Glomerular endothelial cell (primary cell): ENCODE measurements at places on chromosomes 5 and 9.
A peak's percentile ranks its signal among the peaks of the same experiment; 100 is the strongest.

GRCh38 chr9:108444400-108445358 lies 411.1 kb downstream of the ACTL7B start:
- DNase-seq = peak; percentile 14

GRCh38 chr5:76953551-76954382 lies 922 bp downstream of the CRHBP start:
- no peak for DNase-seq

GRCh38 chr5:38782180-38782835 lies 63.5 kb upstream of the OSMR start:
- no peak for DNase-seq

DNA sequence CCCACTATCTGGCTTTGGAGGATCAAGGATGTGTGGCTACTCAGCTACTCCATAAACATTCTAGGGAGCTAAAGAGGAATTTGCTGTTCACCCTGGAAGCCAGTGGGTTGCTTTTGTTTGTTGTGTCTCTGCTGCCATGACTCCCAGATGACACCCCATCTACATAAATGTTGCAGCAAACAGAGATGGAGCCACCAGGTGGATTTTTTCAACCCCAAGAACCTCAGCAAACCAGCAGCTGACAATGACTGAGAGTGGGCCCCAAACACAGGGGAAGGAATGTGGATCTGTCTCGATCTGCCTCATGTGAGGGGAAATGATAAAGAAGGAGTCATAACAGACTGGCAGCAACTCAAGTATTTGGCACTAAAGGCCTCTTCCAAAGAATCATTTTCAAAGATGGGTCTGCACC lies 132.7 kb upstream of the TNC start:
- no peak for DNase-seq

- no peak for DNase-seq
Observed at GRCh38 chr5:168407211-168407610, 79.1 kb upstream of the RARS1 start.

DNA sequence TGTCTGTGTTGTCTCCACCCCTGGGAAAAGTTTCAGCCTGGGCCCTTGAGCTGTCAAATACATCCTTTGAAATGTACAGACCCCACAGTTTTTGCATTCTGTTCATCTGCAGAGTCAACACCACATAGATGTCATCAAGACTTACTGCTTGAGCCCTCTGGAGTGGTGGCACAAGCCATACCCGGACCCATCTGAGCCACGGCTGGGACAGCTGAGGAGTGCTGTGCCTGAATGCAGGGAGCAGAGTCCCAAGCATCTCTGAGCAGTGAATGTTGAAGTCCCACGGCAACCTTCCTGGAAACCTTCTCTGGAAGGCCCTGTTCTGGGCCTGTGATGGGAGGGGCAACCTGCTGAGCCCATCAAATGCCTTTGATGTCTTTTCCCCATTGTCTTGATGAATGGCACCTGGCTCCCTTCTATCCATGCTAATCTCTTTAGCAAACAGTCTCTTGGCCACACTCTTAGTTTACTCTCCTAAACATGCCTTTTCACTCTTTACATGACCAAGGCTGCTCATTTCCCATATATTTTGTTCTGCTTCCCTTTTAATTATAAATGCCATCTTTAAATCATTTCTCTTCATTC lies 92.5 kb downstream of the ATPSCKMT start:
- no peak for DNase-seq

DNA sequence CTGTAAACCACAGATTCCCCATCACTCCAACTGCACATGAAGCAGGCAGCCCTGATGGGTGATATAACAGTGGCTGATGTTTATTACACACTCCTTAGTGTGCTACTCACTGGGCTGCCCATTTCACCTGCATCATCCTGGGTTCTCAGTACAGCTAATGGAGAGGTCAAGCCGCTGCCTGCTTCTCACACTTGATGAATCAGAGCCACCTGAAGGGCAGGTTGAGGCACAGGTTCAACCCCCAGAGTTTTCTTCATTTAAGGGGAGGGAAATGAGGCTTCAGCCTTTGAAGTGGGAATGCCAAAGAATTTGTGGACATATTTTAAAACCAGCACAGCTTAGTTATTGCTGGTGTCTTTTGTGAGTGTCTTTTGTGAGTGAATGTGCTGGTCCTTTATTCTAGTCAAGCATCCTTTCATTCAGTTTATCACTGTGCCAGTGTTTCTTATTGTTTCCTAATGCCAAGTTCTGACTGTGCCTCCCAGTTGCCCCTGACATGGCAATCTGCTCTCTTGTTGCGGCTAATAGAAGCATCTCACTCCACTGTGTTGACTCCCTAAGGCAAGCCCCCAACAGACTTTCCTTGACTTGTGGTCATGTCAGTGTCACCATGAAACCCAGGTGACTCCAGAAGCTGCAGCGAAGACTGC lies 109.2 kb downstream of the FBXL7 start:
- DNase-seq = no peak

- no peak for DNase-seq
Observed at GRCh38 chr5:80229902-80230255, 26.0 kb downstream of the SERINC5 start.
